Stimulated activated CD4-positive, alpha-beta T cell treated with anti-CD3 and anti-CD28 coated beads, Interleukin-1b, Interleukin-23, amount 100 ng/mL, for 24 hours (primary cell): ENCODE measurements at places on chromosomes 1 and 21.

- DNase-seq = no peak
These were observed 37.5 kb upstream of the ARF1 start for GRCh38 chr1:228044961-228045360.

DNA sequence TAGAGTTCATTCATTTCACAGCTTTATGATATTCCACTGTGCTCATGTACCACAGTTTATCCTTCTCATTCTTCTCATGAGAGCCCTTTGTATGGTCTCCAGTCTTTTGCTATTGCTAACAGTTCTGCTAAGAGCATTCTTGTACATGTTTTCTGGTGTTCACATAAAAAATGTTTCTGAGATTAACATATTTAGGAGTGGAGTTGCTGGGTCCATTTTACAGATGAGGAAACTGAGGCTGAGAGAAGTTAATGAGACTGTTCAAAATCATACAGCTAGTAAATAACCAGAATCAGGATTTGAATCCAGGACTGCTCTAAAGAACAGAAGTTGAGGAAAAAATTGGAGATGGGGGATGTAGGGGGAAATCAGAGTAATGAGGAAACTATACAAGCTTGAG lies 28.8 kb upstream of the RGS16 start:
- no peak for DNase-seq

DNA sequence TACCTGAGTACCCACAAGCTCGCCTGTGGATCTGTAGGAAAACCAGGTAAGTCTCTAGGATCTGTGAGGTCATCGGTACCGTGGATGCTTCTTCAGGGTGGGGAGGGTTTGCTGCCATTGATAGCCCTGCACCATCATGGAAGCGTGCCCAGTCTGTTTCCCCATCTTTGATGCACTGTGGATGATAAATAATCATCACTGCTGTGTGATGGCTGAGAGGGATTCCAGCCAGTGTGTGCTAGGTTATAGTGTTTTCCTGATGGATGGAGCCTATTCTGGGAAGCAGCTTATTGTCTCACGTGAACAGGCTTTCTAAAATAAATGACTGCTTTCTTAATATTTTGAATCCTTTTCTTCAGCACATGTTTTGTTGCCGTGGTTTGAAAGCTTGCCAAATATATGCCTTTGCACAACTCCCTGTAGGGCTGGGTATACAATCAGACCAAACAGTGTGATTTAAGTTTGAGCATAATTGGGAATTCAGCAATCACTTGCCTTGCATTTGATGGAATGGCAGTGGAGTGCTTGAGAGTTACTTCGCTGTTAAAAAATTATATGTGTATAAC lies 113.8 kb downstream of the CAMTA1 start:
- no peak for DNase-seq

- no peak for DNase-seq
These were observed 25.0 kb upstream of the UAP1 start for GRCh38 chr1:162536511-162536910.

GRCh38 chr1:211885747-211886522 lies 55.4 kb upstream of the LPGAT1 start:
- no peak for DNase-seq

DNA sequence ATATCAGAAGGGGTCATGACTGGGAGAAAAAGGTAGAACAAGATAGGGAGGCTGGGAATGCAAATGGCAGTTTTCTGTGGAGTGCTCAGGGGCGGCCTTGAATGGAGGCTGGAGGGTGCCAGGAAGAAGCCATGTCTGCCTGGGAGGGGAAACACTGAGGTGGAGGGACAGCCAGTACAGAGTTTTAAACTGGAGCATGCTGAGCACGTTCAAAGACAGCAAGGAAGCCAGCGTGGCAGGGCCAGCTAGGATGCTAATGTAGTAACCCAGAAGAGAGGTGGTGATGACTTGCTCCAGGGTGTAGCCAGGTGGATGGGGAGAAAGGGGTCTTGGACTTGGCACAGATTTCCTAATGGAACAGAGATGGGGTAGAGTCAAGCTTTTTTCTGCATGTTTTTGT lies 445.8 kb upstream of the VAMP3 start:
- DNase-seq = no peak

DNA sequence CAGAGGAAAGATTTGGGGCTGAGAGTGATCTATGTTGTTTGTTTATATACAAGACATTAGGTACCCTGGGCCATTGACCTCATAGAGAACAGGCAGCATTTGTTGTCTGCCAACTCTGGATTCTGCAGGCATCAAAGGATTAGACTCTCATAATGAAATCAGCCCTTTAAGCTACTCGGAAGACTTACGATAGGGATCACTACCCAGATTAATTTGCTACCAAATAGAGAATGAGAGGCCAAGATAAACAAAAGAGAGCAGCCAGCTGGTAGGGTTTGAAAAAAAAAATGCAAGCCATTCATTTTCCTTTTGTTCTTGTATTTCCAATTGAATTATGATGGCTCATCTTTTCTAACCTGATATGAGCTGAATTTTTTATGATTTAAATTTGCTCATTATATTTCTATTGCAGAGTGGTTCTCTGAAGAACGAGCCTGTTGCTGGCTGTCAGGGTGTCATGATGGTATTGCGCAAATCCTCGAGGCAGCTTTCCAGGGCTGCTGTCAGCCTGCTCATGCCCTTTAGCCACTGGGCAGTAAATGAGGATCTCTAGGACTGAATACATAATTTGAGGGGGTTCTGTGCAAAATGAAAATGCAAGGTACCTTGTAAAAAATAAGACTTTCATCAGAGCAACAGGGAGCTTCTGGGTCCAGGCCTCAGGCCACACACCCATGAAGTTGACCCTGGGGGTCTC lies 116.4 kb upstream of the KCNJ15 start:
- no peak for DNase-seq

DNA sequence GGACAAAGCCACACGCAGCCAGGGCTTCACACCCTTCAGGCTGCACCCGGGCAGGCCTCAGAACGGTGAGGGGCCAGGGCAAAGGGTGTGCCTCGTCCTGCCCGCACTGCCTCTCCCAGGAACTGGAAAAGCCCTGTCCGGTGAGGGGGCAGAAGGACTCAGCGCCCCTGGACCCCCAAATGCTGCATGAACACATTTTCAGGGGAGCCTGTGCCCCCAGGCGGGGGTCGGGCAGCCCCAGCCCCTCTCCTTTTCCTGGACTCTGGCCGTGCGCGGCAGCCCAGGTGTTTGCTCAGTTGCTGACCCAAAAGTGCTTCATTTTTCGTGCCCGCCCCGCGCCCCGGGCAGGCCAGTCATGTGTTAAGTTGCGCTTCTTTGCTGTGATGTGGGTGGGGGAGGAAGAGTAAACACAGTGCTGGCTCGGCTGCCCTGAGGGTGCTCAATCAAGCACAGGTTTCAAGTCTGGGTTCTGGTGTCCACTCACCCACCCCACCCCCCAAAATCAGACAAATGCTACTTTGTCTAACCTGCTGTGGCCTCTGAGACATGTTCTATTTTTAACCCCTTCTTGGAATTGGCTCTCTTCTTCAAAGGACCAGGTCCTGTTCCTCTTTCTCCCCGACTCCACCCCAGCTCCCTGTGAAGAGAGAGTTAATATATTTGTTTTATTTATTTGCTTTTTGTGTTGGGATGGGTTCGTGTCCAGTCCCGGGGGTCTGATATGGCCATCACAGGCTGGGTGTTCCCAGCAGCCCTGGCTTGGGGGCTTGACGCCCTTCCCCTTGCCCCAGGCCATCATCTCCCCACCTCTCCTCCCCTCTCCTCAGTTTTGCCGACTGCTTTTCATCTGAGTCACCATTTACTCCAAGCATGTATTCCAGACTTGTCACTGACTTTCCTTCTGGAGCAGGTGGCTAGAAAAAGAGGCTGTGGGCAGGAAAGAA lies 8.1 kb downstream of the PSRC1 start:
- no peak for DNase-seq

DNA sequence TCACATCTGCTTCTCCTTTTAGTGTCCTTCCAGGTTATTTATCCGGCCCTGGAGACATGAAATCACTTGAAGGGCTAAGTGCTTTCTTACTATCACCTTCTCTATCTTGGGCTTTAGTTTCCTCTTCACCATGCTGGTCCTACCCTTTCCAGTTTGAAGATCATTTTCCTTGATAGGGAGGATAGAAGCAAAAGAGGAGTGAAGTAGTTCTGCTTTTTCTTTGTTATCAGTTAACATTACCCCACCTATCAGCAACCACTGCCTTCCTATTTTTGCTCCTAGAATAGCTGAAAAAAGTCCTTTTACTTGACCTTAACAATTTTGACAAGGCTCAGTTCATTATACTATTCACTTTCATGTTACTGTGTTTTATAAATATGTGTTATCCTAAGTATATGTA lies 19.4 kb downstream of the RGL1 start:
- DNase-seq = no peak

GRCh38 chr1:211480941-211481545 lies 10.9 kb downstream of the RD3 start:
- DNase-seq = no peak

DNA sequence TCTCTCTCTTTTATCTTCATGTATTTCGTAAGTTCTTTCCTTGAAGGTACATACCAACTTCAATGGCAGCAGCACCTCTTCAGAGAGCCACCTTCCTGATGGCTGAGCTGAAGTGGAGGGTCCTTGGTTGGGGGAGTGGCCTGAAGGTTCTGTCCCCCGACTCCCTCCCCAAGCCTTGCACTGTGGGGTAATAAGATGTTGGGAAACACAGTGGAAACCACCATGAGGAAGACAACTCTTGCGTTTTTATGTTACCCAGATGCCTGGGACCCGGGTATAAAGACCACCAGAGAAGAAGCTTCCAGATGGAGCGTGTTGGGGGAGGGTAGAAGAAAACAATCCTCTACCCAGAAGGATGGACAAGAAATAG lies 794 bp downstream of the KRTAP12-3 start:
- no peak for DNase-seq

DNA sequence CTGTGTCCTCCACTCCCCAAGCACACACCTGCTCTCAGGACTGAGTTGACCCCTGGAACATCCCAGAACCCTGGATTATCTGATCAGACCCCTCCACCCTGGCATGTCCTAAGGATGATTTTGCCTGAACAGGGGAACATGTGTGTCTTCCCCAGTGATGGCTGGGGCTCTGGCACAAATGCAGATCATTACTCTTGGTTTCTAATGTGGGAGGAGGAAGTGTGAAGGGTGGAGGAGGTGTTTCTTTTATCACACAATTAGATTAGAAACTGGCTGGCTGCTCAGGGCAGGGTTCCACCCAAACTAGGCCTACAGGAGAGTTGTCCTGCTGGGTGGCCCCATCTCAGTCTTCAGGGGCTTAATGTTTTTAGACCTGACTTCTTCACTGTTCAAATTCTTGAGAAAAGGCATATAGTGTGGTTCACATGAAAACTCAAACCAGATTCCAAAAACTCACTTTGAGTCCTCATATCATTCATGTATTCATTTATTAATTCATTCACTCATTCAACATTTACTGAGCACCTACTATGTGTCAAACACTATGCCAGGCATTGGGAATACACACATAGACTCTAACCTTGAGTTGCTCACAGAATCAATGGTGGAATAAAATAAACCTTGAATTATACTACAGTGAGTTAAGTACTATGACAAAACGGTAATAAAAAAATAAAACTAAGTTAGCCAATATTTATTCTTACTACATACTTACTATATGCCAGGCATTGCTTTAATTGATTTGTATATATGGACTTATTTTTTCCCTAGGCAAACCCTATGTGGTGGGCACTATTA lies 221.8 kb upstream of the JUN start:
- no peak for DNase-seq

GRCh38 chr1:172375211-172375631 lies 45.3 kb upstream of the C1orf105 start:
- DNase-seq = no peak

GRCh38 chr1:157580179-157580827 lies 17.6 kb downstream of the FCRL4 start:
- no peak for DNase-seq

GRCh38 chr1:231770506-231771175 lies 144.1 kb downstream of the DISC1 start:
- no peak for DNase-seq

DNA sequence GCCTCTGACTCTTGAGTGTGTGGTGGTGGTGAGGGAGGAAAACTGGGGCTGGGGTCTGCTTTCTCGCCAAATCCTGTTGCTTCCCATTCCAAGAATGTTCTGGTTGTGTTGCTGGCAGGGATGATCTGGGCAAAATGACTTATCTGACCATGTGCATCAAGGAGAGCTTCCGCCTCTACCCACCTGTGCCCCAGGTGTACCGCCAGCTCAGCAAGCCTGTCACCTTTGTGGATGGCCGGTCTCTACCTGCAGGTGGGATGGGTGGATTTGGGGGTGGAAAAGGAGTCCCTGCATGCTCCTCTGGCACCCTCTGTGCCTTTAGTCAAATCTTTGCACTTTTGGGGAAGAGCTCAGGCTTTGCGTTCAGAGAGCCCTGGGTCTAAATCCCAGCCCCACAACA lies 18.1 kb downstream of the CYP4B1 start:
- DNase-seq = no peak

DNA sequence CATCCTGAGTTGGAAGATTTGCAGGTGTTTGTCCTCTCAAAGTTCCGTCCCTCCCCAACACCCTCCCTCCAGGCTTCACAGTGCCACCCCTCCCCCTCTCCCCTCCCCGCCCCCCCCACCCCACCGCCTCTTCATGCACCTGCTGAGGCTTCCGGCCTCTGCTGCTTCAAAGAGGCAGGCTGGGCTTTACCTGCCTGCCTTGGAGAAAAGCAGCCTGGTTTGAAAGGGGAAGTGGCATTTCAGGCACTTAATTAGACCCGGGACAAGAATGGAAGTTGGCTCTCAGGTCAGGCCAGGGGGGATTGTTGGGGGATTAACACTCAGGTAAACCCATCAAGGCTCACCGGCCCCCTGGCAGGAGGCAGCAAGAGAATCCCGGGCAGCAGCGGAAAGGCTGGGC lies 21.1 kb downstream of the PAX7 start:
- no peak for DNase-seq

DNA sequence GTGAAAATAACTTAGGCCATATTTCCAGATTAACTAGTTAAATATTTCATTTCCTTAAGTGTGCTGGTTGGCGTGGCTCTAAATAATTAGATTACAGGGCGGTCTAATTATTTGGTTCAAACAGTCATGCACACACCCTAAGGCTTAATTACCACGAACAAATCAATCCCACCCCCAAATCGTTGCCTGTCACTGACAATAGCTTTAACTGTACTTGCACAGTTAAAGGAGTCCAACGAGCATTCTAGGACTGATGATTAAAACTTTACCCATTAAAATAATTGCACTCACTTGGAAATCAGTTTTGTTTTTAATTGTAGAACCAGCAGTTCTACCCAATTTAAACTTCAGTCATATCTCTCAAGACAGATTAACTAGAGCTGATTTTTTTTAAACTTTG lies 1.5 kb upstream of the POU2F1 start:
- no peak for DNase-seq

DNA sequence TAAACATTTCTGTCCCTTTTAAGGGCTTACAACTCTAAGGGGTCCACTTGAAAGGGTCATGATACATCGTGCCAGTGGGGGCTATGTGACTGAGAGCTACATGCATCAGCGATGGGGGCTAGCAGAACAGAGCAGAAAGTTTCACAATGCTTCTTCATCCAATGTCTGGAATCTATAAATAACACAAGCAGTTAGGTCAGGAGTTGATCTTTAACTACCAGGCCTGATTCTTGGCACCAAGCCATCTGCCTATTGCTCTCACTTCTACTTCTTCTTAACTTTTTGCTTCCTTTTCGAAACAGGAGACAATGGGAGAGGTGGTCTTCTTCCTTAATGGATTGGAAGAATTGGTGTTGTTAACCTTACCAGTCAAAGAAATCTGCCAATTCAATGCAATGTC lies 410.0 kb downstream of the TGFB2 start:
- DNase-seq = no peak
